ENCODE measurements at places on chromosomes 11 and 22.

- DNase-seq, result no peak
Observed at GRCh38 chr11:13229136-13229535, 48.5 kb upstream of the BMAL1 start.

DNA sequence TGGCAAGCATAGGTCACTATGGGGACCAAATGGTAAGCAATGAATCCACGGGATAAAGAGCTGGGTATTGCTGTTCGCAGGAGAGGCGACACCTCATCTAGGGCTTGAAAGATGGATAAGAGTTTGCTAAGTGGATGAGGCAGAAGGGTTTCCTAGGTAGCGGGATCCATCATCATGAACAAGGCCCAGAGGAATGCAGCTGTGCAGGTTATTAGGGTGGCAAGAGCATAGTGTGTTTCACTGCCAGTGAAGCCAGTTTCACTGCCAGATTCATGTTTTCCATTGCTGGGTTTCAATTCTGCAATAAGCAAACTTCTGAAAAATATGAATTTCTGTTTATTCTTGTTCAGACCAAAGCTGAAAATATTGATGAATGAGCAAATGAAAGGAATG lies 27.2 kb downstream of the WEE1 start:
- no peak for DNase-seq

- peak; percentile 85 for DNase-seq
Observed at GRCh38 chr11:67548555-67549110, 25.4 kb upstream of the CABP2 start.

DNA sequence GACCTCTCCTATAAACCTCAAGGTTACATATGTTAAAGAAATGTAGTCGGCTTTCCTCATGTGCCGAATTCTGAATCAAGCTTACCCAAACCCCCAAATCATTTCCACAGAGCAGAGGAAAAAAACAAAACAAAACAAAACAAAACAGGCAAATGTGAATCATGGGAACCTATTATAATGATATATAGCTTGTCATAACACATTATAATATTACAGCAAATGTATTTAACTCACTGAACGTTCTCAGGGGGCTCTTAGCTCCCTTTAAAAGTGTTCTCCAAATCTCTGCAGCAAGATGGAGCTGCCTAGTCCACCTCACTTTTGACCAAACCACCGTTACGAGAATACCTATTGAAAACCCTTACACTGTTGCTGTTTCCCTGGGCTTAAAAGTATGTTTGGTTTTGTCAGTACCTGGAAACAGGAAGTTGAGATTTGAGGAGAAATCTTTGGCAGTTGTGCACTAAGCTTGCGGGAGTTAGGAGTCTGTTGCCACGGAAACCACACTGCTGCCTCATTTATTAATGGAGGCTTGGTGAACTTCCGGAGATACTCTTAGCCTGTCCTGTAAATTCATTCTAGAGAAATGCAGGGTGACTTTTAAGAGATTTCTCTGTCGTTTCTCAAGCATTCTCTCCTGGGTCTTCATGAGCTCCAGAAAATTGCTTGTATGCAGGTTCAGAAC lies 167.0 kb upstream of the RASSF10 start:
- DNase-seq, result no peak

DNA sequence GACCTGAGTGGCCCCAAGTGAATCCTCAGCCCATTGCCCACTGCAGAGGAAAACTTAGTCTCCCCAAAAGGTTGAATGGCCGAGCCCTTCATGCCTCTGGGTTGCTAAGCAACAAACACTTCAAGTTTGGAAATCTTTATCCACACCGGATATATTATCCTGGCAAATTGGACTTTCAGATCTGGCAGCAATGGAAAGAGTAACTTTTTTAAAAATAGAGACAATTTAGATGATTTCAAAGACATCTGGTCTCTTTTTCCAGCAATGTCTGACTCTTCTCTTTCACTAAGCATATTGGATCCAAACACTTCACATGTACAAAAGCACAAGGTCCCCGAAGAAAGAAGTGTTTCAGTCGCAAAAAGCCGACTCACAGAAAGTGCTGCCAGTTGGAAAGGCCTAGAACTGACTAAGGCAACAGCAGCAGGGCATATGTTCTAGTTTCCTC lies 505.3 kb downstream of the SOX6 start:
- DNase-seq, result no peak

- DNase-seq, result no peak
Observed at GRCh38 chr11:95132956-95133355, 43.3 kb downstream of the ENDOD1 start.

- peak; percentile 24 for DNase-seq
Observed at GRCh38 chr22:47209547-47210023, 447.1 kb downstream of the TBC1D22A start.

DNA sequence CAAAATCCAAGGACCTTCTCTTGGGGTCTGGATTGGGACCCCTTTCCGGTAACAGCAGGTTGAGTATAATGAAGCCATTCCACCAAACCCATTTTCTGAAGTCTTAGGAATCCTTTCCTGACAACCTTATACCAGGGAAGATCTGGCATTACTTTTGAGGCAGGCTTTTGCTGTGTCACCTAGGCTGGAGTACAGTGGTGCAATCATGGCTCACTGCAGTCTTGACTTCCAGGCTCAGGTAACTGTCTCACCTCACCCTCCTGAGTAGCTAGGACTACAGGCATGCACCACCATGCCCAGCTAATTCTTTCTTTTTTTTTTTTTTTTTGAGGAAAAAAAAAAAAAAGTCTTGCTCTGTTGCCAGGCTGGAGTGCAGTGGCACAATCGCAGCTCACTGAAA lies 55.8 kb upstream of the TREH start:
- no peak for DNase-seq
